Osteoblast (primary cell): ENCODE measurements at places on chromosomes 3 and 15. TPM values are rescaled to one million over a fixed set of nuclear protein-coding genes. Genes with fewer than 3 reads are reported as not detected.
A peak's percentile ranks its signal among the peaks of the same experiment; 100 is the strongest.

DNA sequence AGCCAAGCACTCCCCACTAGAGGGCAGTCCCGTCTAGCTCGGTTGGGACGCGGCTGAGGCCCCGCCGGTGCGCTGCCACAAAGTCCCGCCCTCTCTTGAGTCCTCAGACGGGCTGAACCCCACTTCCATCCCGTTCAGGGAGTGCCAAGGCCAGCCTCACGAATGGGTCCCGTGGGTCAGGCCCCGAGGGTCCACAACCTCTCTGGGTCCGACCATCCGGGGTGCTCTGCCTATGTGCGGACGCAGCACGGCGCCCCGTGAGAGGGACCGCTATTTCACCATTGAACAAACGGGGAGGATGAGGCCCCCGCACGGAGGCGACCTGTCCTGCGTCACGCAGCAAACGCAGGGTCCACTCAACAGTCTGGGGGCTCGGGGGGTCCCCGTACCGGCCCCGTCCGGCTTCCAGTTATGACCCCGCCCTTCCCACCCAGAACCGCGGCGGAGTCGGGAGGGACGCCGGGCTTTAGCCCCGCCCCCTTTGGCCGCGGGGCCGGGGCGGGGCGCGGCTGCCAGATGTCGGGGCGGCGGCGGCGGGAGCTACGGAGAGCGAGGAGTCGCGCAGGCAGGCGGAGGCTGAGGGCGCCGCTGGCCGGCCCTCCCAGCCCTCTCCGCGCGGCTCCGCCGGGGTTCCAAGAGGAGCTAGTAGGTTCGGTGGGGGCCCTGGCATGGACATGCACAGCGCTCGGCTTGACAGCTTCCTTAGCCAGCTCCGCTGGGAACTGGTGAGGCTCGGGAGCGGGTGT lies at the start of gene INKA1:
INKA1 (plus strand) TSS at position 543 of the 746 bp plus-strand sequence; CDS start at position 675, 132 bp downstream.
- DNase-seq, result peak; percentile 99

DNA sequence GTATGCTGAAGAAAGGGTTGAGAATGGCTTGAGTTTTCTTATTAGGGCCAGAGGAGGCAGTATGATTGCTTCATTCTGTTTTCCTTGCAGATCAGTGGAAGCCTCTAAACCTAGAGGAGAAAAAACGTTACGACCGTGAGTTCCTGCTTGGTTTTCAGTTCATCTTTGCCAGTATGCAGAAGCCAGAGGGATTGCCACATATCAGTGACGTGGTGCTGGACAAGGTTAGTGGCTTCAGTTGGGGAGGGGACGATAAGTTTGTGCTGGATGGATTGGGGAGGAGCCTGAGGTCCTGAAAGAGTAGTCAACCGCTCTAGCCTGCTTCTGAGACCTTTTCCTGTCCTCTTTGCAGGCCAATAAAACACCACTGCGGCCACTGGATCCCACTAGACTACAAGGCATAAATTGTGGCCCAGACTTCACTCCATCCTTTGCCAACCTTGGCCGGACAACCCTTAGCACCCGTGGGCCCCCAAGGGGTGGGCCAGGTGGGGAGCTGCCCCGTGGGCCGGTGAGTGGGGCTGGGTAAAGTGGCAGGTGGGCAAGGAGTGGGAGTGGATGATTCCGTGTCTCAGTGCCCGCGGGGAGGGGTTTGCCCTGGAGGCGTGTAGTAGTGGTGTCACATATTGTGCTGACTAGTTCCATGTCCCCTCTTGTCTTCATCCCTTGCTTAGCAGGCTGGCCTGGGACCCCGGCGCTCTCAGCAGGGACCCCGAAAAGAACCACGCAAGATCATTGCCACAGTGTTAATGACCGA lies 8.5 kb downstream of the EIF4G1 start:
- DNase-seq, result peak; percentile 59

DNA sequence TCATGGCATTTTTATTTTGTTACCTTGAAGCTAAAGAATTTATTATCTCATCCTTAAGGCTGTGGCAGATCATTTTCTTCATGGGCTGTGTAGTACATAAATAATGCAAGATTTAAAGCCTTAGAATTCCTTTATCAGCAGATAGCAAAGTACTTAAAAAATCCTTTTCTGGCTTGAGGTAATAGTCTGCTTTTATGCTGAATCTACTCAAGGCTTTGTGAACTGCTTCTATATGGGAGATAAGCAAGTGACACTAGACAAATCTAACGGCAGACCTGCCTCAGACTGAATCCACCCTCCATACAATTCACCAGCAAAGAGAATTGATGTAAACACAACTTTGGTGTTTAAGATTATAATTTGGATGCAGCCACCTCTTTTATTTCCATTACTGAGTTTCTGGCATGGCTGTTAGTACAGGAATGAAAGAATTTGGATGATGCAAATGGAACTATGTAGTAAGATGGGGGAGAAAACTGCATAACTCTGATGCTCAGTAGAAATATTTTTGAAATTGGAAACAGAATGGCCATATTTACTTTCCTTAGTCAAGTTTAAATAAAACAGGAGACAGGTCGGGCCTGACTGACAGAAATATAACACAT lies 1121.5 kb downstream of the NAALADL2 start:
- DNase-seq, result peak; percentile 72

DNA sequence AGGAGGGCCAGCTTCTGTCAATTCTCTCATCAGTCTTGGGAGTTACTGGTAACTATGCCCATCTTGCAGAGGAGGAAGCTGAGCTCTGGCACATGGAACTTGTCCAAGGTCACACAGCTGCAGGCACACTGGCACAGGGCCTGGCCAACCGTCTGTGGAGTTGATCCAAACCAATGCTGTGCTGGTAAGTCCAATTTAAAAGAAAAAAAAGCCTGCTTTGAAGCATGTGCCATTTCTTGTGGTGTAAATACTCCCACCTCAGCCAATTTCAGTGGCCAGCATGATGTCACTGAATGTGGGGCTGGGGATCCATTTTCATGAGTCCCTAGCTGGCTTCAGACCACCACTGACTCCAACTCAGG lies 83.4 kb downstream of the CHSY1 start:
- DNase-seq, result no peak

- peak; percentile 92 for DNase-seq
Observed at GRCh38 chr3:50226888-50227389, 9.1 kb upstream of the GNAI2 start.

GRCh38 chr3:171255236-171255806 lies 204.9 kb downstream of the TNIK start:
- DNase-seq, result no peak

LARP6 gene
- 76.0 and 77.4 TPM in 2 replicates for total RNA-seq

CELF6 gene
- 0.36 and 0.59 TPM in 2 replicates for total RNA-seq
